Placental pericyte (primary cell): ENCODE measurements at places on chromosomes 7 and 10. TPM values are rescaled to one million over a fixed set of nuclear protein-coding genes. Genes with fewer than 3 reads are reported as not detected.

Gene TDRD1
- total RNA-seq = 0.44 TPM in 1 of 2 replicates, not detected in the other

Gene TRIM4
- 12.9 and 26.9 TPM in 2 replicates for total RNA-seq

Gene ADAM22
- under 0.01 and 0.86 TPM in 2 replicates for total RNA-seq

Gene NRBF2
- 26.6 and 53.2 TPM in 2 replicates for total RNA-seq

Gene C10orf71
- not detected in 2 replicates for total RNA-seq

Gene HEPACAM2
- not detected in 2 replicates for total RNA-seq

Gene VSTM4
- total RNA-seq = under 0.01 and 1.3 TPM in 2 replicates

Gene CYP2E1
- 0.57 and 3.5 TPM in 2 replicates for total RNA-seq

Gene TMEM139
- not detected in 2 replicates for total RNA-seq

Gene FRMD4A
- total RNA-seq = 30.2 and 80.9 TPM in 2 replicates

Gene CPVL
- total RNA-seq = 0.14 and 1.1 TPM in 2 replicates

Gene DNA2
- total RNA-seq = 2.8 and 19.0 TPM in 2 replicates

Gene PIK3AP1
- under 0.01 and 0.43 TPM in 2 replicates for total RNA-seq

Gene STOX1
- total RNA-seq = 0.22 and 0.43 TPM in 2 replicates

Gene COL1A2
- 2,752 and 5,307 TPM in 2 replicates for total RNA-seq

Gene PRSS2
- not detected in 2 replicates for total RNA-seq

Gene CD36
- total RNA-seq = 1.4 and 8.8 TPM in 2 replicates

Gene EZH2
- 6.3 and 16.3 TPM in 2 replicates for total RNA-seq

Gene SMKR1
- 0.66 TPM in 1 of 2 replicates, not detected in the other for total RNA-seq
